Fibroblast of upper back skin (primary cell): ENCODE measurements at places on chromosomes 1 and 21.

DNA sequence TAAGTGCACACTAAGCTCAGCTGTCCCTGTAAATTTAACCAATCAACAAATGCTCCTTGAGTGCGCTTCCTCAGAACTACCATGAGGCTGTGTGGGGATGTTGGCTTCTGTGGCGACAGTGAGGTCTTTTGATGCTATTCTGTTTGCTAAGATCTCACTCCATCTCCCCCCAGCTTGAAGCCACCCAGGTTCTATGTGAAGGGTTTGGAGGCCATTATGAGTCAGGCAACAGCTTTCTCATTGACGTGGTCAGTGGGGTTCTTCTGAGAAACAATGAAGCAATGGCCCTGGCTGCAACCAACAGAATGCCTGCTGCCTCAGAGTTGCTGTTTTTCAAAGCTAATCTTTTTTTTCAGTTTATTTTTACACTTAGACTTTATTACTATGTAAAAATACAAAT lies 205.5 kb downstream of the PTBP2 start:
- DNase-seq: peak; percentile 89

- DNase-seq: peak; percentile 40
Measured at GRCh38 chr1:159211331-159212136, 6.9 kb downstream of the ACKR1 start.

DNA sequence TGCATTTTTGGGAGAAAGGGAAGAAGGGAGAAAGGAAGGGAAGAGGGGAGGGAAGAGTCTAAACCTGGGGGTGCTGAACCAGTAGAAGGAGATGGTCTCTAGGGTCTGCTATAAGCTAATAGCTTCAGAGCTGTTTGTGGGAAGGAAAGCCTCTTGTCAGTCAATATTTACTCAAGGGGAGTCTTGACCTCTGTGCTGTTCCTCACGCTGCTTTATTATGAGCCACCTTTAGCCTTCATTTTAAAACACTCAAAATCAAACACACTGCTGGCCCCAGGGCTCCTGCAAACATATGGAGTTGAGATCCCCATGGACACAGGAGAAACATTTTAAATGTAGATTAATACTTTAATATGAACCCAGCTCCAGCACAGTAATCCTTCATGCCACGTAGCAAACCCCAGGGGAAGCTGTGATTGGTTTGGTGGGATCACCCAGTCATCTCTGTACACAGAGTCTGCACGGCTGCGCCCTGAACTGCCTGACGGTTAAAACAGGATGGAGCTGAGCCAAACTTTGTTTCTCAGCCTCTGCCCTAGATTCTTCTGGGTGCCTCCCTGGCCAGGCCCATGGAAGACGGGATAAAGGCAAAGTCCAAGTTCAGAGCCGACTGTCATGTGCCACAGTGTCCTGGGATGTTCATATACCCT lies 40.2 kb upstream of the VWA5B1 start:
- peak; percentile 9 for DNase-seq

- no peak for DNase-seq
Measured at GRCh38 chr1:239056940-239057339, 329.4 kb upstream of the CHRM3 start.

DNA sequence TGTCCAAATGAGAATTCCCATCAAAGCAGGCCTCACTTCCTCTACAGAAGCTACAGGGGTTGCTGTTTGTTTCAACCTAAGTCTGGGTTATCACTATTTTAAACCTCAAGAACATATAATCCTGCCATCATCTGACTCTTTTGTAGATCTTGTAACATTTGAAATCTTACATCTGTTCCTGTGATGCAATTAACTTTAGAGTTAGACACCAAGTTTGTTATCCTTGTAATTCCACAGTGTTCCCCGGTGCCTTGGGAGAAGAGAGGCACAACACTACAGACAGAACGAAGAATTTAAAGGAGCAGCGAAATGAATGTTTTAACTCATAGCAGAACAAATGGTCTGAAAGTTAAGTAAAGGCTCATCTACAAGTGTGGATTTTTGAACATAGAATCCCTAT lies 116.1 kb downstream of the UCHL5 start:
- no peak for DNase-seq

DNA sequence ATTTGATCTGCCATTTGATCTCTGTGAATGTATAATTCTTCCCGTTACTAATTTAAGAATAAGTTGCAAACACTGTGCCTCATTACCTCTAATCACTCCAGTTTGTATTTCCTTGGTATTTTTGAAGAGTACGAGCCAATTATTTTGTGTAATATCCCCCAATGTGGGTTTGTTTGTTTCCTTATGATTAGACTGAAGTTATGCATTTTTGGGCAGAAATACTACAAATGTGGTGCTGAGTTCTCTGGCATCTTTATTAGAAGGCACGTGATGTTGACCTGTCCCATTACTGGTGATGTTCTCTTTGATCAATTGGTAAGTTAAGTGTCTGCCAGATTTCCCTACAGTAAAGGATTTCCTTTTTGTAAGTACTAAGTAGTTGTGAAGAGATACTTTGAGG lies 10.3 kb downstream of the MIXL1 start:
- no peak for DNase-seq

DNA sequence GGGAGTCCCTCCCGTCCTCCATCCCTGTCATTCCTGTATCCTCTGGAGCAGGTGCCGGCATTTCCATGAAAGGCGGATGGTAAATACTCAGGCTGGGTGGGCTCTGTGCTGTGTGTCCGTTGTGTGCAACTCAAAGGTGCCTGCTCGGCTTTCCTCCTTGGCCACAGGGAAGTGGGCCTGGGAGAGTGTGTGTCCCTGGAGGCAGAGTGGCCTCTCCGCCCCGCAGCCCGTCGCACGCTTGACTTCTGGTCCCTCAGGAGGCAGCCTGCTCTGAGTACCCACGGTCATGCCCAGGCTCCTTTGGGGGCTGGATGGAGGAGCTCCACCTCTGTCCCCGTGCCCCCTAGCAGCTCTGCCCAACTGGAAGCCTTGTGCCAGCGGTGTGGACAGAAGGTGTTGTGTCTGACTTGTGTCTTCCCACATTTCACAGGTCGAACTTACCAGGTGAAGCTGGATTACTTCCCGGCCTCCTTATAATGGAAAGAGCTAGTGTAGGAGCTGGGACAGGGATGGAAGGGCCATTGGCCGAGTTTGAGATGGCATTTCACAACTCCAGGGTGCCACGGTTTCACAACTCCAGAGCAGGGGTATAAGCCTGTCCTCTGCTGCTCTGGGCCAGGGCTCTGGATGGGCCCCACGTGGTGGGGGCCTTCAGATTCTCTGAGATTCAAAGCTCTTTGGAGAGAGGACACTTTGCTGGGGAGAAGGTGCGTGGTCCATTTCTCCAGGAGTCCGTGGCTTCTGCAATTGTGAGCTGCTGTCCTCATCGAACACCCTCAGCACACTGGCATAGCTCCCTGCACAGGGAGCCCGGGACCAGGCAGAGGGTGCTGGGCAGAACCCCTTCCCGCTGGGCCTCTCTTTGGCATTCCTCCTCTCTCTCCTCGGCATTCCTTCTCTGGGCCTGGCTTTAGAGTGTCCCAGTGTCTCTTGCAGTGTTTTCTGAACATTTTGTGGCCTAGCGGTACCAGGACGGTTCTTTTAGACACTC lies 152.7 kb upstream of the COL6A1 start:
- no peak for DNase-seq
